ENCODE measurements at places on chromosomes 4 and X.

- H3K36me3 ChIP-seq = no peaks in the 10 kb centered on the region
- H3K27me3 ChIP-seq = no peaks in the 10 kb centered on the region
- no peaks in the 10 kb centered on the region for H3K4me1 ChIP-seq
- DNase-seq = no peak
Measured at GRCh38 chrX:65866146-65866545, 173.7 kb downstream of the VSIG4 start.

DNA sequence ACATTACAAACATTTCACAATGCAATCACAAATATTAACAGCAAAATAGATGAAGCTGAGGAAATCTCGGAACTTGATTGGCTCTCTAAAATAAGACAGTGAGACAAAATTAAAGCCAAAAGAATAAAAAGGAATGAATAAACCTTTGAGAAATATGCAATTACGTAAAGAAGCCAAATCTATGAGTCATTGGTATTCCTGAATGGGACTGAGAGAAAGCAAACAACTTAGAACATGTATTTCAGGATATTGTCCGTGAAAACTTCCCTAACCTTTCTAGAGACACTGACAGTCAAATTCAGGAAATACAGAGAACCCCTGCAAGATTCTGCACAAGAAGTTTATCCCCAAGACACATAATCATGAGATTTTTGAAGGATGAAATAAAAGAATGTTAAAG, 48.4 kb upstream of the SPANXN2 start:
- no peaks in the 10 kb centered on the region for H3K27me3 ChIP-seq
- H3K4me3 ChIP-seq = no peak overlapping the region

DNA sequence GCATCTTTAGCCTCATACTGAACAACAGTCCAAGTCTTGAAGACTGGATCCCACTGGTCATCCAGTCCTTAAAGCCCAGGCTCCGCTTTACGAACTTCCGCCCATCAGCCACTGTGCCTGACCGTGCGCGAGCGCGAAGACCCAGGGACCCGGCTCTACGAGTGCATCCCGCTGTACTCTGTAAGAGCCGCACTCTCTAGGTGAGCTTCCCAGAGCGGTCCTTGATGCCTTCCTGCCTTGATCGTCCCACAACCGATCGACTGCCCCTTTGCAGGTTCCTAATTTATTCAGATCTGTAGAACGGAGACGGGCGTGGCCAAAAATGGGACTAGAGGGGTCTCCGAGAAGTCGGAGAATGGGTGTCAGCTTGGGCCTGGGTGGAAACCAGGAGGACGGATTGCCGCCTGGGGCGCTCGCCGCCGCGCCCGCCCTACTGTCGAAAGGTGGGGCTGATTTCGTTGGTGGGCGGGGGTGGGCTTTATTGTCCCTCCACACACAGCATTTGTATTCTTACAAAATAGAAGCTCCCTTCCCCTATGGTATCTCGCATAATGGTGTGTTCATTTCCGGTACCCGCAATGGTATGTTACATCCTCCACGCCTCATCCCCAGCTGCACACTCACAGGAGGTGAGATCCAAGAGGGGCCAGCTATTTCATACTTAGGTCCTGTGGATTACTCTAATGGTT, 42.3 kb upstream of the FAM156A start:
- peaks cover 3% of the 10 kb centered on the region for H3K4me1 ChIP-seq
- no peak overlapping the region for H3K27ac ChIP-seq
- no peaks in the 10 kb centered on the region for H3K27me3 ChIP-seq

DNA sequence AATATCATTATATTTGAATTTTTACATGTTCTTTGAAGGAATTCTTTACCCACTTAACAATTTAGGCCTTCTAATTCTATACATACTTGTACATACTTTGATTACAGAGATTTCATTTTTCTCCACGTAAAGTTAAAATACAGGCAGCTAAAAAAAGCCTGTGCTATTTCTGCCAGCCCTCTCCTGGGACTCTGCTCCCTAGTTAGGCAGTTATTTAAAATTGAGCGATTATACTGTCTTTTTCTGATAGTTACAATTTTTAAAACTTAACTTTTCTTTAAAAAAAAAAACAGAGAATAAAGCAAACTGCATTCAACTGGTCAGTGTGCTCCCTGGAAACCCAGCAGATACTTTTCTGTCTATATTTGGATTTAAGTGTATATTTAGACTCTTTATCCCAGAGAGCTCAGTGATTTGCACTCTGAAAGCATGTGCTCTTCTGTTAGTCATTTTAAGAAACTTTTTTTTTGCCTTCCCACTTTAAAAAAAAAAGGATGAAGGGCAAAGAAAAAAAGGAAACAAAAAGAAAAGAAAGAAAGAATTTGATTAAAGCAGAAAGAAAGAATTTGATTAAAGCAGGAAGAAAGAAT, 18.1 kb upstream of the FAM241A start:
- H3K36me3 ChIP-seq = no peaks in the 10 kb centered on the region
- no peaks in the 10 kb centered on the region for H3K27me3 ChIP-seq
- no peak for DNase-seq
- H3K27ac ChIP-seq = no peak overlapping the region
- no peaks in the 10 kb centered on the region for H3K4me1 ChIP-seq

DNA sequence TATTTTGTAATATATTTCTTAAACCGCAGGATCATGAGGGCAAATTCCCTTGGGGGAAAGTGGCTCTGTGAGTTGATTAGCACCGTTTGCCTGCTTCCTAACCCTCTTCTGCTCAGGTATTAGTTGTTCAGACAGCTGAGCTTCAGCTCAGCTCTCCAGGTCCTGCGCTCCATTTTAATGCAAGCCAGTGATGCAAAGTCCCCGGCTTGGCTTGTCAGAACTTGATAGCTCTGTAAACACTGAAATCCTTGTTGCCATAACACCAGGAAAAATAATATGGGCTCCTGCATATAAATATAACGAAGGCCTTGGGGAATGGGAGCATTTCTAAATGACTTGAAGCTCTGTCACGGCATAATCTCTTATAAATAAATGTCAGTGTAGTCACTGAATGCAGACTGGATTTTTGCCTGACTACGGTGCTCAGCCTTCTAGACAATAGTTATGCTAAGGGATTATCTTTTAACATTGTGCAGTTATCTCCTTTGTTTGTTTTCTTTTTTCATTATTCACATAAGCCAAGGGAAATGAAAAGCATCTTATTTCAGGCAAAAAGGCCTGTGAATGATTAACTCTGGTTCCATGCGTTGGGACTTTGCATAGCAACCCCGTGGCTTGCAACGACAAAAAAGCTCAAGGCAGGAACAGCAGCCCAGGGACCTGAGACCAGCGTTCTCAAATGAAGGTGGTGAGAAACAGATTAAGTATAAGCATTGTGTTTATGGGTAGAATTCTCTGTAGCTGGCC, 253.2 kb downstream of the SPRY1 start:
- no peaks in the 10 kb centered on the region for H3K27me3 ChIP-seq
- no peaks in the 10 kb centered on the region for H3K36me3 ChIP-seq
- no peak overlapping the region for H3K4me3 ChIP-seq
- DNase-seq = peak; percentile 69
- H3K4me1 ChIP-seq = no peaks in the 10 kb centered on the region

GRCh38 chr4:19429684-19430083, 822.0 kb upstream of the SLIT2 start:
- no peaks in the 10 kb centered on the region for H3K4me1 ChIP-seq
- H3K36me3 ChIP-seq = no peaks in the 10 kb centered on the region
- H3K4me3 ChIP-seq = no peak overlapping the region
- DNase-seq = no peak
- H3K27me3 ChIP-seq = no peaks in the 10 kb centered on the region
- no peak overlapping the region for H3K27ac ChIP-seq

DNA sequence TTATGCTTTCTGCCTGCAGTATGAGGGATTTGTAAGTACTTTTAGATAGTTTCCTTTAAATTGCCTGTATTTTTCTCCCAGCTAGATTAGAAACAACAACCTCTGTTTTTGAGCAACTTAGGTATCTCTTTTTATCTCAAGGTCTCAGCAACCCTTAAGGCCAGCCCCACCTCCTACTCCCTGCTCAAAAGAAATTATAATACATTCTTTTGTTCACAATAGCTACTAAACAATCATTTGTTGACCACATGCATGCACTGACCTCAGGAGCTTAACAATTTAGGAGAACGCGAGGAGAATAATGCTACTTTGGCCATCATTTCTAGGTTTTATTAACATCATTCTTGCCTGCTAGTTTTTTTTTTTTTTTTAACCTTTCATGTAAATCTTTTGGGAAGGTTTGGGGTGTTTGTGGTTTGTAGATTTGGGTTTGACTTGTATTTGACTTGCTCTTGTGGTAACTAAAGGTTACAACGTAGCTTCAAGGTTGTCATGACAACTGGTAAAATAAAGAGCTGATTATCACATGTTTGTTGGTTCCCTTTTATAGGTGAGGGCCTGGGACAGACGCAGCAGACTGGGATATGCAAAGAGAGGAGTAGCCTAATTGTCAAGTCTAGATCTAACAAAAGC, 145.4 kb upstream of the PLAC1 start:
- H3K27me3 ChIP-seq = no peaks in the 10 kb centered on the region
- no peak overlapping the region for H3K4me3 ChIP-seq
- H3K27ac ChIP-seq = no peak overlapping the region
- H3K36me3 ChIP-seq = no peaks in the 10 kb centered on the region
- DNase-seq = no peak

- no peaks in the 10 kb centered on the region for H3K27me3 ChIP-seq
- no peak overlapping the region for H3K4me3 ChIP-seq
- H3K36me3 ChIP-seq = no peaks in the 10 kb centered on the region
Measured at GRCh38 chr4:82621251-82621650, 59.5 kb upstream of the TMEM150C start.

DNA sequence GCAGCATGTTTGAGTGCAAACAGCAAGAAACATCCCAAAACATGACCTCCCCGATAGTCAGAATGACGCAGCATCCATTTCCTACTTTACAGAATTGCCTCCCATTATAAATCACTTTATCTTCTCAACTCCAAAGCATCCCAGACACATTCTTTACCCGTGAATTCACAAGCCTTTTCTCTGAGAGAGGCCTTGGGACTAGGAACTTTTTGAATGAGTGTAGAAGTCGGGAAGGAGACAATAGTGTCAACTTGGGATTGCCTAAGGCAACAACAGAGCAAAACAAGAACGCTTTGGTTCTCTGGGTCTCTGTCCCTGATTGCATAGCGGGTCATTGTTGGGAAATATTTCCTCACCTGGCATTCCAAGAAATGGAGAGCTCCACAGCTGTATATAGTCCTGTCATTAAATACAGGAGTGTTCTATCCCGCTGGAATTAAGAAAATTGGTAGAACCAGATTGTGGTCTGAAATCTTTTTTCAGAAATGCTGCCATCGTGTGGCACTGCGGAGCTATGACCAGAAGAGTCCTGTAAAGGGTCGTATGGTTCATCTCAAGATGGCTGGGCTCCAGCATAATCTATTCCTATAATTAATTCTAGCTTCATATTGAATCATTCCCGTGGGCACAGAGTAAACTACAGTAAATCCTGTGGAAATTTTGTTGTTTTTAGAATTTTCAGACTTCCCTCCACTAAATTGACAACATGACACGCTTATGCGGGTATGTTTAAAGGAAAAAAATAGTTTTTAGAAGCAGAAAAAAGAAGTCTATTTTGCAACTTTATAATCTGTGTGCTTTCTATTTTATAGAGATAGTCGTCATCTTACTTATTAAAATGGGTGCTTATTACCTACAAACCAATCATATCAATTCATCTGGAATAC, 2.0 kb upstream of the SPP1 start:
- H3K4me3 ChIP-seq = no peak overlapping the region
- peak; percentile 81 for DNase-seq
- no peaks in the 10 kb centered on the region for H3K4me1 ChIP-seq
- no peaks in the 10 kb centered on the region for H3K36me3 ChIP-seq
- peak overlapping the region; percentile 20 for H3K27ac ChIP-seq
- H3K27me3 ChIP-seq = no peaks in the 10 kb centered on the region

DNA sequence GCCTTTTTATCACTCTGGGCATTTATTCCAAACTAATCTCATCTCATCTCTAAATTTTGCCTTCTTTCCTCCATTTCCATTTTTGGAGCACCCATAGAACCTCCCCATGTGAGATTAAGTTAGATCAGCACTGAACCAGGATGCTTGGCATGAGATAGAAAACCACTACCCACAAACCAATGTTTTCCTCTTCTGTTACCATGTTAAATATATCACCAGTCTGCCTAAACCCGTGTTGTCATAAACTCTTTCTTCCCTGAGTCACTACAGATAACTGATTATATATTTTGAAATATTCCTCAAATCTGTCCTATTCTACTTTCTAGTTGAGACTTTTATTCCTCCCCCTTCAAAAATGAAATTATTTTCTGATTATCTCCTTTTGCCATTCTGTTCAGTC, 37.6 kb downstream of the GABRB1 start:
- H3K4me1 ChIP-seq = no peaks in the 10 kb centered on the region
- no peak overlapping the region for H3K27ac ChIP-seq
- no peaks in the 10 kb centered on the region for H3K36me3 ChIP-seq
- no peak for DNase-seq
- no peak overlapping the region for H3K4me3 ChIP-seq
- no peaks in the 10 kb centered on the region for H3K27me3 ChIP-seq

GRCh38 chrX:2609431-2610238, 81.5 kb upstream of the CD99 start:
- no peaks in the 10 kb centered on the region for H3K27me3 ChIP-seq
- peaks cover 12% of the 10 kb centered on the region for H3K4me1 ChIP-seq
- H3K36me3 ChIP-seq = no peaks in the 10 kb centered on the region
- no peak for DNase-seq
- peak overlapping the region; percentile 65 for H3K27ac ChIP-seq
- peak overlapping the region; percentile 85 for H3K4me3 ChIP-seq

DNA sequence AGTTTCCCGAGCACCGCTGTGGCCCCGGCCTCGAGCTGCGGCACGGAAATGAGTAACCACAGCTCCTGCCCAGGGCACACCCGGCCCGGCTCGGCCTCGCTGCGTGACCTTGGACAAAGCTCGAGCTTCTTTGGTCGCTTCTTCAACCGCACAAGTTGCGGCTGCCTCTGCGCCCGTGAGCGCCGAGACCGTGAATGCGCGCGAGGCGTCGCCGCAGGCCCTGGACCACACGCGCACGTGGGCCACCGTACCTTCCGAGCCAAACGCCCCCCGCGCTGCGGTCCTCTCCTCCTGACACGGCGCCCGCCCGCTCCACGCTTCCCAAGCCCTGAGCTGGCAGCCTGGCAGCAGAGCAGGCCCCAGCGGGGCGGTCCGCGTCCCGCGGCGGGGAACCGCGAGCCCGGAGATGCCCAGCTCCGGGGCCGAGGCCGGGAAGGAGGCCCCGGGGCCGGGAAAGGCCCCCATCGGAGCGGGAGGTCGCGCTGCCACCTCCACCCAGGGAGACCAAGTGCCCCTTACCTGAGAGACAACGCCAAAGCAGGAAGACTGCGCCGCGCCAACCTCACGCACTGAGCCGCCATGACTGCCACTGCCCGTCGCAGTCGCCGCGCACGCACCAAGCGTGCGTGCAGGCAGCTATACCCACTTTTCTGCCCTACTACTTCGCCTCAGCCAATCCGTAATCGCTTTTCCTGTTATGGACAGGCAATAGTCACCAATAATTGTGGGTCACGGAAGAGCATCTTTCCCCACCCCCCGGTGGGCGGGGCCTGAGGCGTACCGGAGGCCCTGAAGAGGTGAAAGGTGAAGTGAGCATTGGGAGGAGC, at the start of gene GRPEL1:
Gene GRPEL1 (minus strand): TSS at position 613 of the 827 bp plus-strand sequence. CDS start 32 bp downstream, at position 581.
- H3K27ac ChIP-seq = no peak within 1 kb of the TSS
- peaks cover 9% of the 10 kb centered on the region for H3K36me3 ChIP-seq
- H3K27me3 ChIP-seq = no peaks in the 10 kb centered on the region
- peaks cover 7% of the 10 kb centered on the region for H3K4me1 ChIP-seq
- peak; percentile 99 for DNase-seq
- H3K4me3 ChIP-seq = peak within 1 kb of the TSS; percentile 98

GRCh38 chrX:153060095-153060445, 3.8 kb downstream of the PNMA3 start:
- no peaks in the 10 kb centered on the region for H3K27me3 ChIP-seq
- H3K4me3 ChIP-seq = no peak overlapping the region
- no peak for DNase-seq
- peaks cover 6% of the 10 kb centered on the region for H3K4me1 ChIP-seq
- H3K36me3 ChIP-seq = no peaks in the 10 kb centered on the region
